ENCODE measurements at places on chromosomes 2 and 18. TPM values are rescaled to one million over a fixed set of nuclear protein-coding genes. Genes with fewer than 3 reads are reported as not detected.

PPP4R3B gene
- total RNA-seq, result 38.7 TPM

TDRD15 gene
- not detected for total RNA-seq

C2orf78 gene
- not detected for total RNA-seq

EPG5 gene
- 54.5 TPM for total RNA-seq
